Stimulated activated CD8-positive, alpha-beta memory T cell treated with anti-CD3 and anti-CD28 coated beads, Interleukin-2, amount 100 ng/mL, for 1 hour (primary cell): ENCODE measurements at places on chromosomes 3 and 15.
A peak's percentile ranks its signal among the peaks of the same experiment; 100 is the strongest.

GRCh38 chr3:101262393-101263240, 57.8 kb downstream of the IMPG2 start:
- DNase-seq: no peak

DNA sequence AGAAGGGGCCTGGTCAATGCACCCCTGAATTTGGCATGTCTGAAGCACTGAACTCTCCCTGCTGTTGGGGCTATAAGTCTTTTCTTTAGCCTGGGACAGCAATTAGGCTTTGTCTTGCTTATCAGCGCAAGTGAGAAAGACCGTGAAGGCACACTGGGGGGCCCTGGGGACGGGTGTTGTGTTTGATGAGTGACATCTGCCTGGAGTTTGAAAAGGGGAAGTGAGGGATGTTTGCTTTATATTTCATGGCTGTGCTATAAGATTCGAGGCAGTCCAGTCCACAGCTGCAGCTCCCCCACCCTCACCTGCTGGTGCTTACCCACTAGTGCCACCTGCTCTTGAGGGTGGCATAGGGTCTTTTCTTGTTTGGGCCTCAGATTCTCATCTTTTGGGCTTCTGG, 44.8 kb downstream of the CEMIP start:
- no peak for DNase-seq

DNA sequence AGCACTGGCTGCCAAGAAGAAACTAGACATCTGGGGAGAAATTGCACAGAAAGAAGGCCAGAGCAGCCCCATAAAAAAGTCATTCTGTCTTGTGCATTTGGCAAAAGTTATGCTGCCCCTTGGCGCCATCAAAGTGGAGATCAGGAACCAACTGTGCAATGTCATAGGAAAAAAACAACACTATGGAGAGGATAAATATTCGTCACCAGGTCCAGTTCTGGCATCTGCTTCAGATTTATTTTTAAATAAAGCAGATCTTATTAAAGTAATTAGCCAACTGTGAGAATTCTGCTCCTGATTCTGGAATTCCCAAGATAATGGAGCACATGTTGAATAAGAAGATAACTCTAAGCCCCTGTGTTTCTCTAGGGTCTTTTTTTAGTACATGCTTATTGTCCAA, 500.0 kb upstream of the IL12A start:
- DNase-seq: no peak

DNA sequence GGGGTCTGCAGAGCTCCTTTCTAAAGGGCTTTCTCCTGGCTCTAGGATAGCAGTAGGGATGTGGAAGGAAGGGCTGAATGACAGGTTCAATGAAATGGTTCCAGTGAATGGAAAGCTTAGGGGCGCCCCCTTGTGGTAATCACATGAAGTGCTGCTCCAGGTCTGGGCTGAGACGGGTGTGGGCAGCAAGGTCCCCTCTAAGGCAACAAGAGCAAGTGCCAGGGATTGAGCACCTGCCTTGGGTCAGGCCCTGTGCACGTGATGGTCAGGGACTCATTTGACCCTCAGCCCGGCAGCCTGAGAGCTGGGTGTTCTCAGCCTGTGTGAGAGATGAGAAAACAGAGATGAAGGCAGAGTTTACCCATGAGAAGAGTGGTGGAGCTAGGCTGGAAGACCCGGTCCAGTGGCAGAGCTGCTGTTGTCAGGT, 12.1 kb upstream of the CX3CR1 start:
- peak; percentile 70 for DNase-seq

GRCh38 chr3:140081887-140082286, 146.9 kb downstream of the CLSTN2 start:
- no peak for DNase-seq

GRCh38 chr15:45386420-45386819, 8.1 kb upstream of the GATM start:
- no peak for DNase-seq

DNA sequence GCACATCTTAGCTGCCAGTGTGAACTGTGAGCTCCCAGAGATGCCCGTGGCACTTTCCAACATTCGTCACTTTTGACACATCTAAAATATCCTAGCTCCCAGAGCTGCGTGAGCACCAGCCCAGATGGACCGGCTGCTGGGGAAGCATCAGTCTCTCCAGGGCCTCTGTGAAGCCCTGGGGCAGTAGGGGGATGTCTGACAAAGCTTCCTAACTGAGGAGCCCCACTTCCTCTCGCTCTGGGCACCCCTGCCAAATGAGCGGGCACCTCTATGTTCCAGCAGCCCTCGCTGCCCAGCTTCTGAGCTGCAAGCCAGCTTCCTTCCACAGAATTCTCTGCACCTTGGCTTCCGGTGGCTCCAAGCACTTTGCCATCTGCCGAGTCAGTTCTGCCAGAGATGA, 91.1 kb downstream of the LIPC start:
- DNase-seq: no peak

- no peak for DNase-seq
Observed at GRCh38 chr3:197516517-197516889, 39.3 kb downstream of the BDH1 start.

GRCh38 chr3:153232851-153233271, 70.8 kb downstream of the RAP2B start:
- DNase-seq: no peak

DNA sequence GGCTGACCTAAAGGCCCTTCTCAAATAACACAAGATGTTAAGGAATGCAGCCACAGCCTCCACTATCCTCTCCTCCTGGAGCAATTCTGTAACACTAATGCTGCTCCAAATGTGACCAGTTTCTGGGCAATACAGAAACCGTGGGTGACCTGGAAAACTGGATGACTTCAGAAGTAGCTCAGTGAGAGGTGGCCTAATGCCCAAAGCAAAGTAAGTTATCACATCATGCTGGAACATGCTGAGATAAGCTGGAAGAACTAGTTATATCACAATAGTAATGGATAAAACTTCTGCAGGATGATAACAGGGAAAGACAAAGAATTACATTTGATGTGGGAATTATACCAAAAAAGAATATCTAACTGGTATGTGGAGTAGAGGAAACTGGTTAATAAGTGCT, 72.0 kb downstream of the DHX30 start:
- DNase-seq: no peak

DNA sequence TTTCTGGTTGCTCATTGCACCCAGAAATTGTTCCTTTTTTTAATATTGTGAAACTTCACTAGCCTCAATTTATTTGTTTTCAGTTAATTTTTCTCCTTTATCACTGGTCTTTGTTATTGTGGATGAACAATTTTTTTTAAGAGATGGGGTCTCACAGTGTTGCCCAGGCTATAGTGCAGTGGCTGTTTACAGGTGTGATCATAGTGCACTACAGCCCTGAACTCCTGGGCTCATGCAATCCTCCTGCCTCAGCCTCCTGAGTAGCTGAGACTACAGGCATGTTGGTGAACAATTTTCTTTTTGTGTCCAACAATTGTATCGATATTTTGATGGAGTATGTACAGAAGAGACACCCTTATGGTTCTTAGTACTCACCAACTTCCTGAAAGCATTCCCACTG, 26.3 kb downstream of the BLM start:
- no peak for DNase-seq
